ENCODE measurements at places on chromosomes 2 and 18.

DNA sequence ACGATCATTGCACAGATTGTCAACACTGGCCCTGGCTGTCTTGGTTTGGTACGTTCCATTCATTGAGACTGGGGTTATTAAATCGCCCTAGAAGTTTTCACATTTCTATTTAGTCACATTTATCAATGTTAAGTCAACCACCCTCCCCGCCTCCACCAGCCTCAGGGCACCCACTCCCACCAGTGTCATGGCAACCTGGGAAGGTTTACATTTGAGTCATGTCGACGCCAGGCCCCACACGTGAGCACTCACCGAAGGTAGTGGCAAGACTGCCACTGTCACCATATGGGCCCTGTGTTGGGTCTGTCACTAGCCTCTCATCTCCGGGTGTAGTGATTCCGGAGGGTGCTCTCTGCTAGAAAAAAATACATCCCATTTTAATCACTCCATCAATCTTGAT lies 194.2 kb downstream of the TWIST2 start:
- no peak for DNase-seq

- DNase-seq = no peak
Observed at GRCh38 chr18:44842588-44843412, 162.1 kb downstream of the SETBP1 start.

GRCh38 chr2:65863713-65864112 lies 431.3 kb upstream of the SPRED2 start:
- DNase-seq = no peak

DNA sequence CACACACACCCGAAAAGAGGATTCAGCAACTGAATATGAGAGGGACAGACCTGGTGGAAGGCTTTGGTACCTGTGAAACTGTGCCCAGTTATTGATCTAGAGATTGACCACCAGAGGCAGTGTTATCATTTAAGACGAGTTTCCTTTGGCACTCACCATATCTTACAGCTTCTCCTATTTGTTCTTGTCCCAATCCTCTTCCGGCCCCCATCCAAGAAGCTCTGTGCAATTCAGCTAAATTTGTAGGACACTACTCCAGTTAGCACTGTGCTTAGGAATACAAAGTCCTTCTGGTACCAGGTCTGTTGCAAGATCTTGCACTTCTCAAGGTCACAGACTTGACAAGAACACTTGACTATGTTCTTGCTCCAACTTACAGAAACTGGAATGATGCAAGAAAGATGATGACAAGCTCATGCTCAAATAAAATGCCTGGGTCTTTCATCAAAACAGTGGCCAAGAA lies 177.7 kb downstream of the TMEM247 start:
- DNase-seq = no peak

DNA sequence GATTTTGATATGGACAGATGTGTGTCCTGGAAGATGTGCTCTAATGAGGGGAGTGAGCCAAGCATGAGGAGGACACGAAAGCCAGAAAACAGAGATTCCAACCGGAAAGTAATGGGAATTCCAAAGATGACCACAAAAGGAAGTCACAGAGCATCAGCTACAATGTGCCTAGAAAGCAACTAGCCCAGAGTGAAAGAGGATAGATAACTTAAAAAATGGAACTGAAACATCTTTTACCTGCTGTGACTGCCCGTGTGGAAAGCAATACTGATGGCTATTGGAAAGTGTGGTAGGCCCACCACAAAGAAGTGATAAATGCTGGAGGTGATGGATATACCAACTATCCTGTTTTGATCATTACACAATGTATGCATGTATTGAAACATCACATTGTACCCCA lies 21.6 kb downstream of the DNMT3A start:
- no peak for DNase-seq

DNA sequence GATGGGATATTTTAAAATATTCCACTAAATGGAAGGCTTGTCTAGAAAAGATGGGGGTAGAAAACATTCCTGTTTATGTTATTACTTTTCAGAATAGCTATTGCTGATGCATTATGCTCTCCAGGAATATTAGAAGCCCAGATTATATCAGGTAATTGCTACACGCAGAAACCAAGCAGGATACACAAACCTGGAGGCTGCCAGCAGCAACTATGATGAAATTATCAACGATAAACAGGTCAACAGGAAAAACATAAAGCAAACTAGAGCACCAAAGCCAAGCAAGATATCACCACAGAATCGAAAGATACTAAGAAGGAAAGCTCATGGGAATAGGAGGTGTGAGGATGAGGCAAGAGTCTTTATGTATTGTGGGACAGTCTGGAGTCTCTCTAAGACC lies 113.2 kb upstream of the SPATS2L start:
- no peak for DNase-seq

DNA sequence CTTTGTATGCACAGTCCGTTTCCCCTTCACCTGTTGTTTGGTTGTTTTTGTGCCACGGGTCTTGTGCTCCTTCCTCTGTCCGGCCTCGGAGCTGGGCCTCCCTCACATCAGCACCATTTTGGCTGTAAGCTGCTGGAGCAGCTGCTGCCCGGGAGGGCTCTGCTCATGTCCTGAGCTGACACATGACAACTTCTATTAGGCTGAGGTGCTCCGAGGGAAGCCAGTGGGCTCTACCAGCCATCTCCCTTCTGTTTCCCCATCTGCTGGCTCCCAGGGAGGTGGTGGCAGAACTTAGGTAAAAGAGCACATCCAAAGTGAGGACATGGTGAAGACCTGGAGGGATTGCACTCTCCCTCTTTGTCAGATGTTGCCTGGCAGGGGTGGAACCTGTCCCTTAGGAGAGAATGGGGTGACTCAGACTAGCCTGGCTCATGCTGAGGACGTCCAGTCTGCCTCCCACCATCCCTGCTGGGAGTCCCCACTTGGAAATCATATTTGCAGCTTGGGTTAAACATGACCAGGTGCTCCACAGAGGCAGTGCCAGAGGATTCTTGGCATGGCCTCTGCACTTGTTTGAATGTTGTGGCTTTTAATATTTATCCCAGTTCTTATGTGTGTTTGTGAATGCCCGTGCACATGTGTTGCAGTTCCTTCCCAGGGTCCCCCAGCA lies 49.8 kb upstream of the TNP1 start:
- DNase-seq = no peak

DNA sequence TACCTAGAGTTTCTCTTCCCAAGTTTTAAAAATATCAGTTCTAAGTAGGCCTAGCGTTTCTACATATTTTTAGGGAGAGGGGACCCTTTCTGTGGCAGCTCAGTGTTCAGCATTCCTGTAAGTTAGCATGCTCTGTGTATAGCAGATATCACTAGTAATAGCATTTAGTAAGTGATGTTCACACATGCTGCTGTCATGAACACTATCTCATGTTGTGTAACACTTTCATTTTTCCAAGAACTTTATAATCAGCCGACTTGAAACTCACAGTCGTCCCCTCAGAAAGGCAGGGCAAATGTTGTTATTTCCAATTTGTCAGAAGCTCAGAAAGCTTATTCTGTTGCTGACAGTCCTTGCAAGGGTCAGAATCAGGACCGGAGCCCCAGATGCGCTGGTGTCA lies 267.7 kb downstream of the ALPK2 start:
- no peak for DNase-seq

Data from SK-N-MC (cell line).